Activated T-cell treated with anti-CD3 and anti-CD28 coated beads, Interleukin-2, amount 50 U/mL, for 48 hours (primary cell): ENCODE measurements at places on chromosomes 13 and 19.

GRCh38 chr13:110316196-110316595, 9.1 kb downstream of the COL4A2 start:
- DNase-seq: no peak

DNA sequence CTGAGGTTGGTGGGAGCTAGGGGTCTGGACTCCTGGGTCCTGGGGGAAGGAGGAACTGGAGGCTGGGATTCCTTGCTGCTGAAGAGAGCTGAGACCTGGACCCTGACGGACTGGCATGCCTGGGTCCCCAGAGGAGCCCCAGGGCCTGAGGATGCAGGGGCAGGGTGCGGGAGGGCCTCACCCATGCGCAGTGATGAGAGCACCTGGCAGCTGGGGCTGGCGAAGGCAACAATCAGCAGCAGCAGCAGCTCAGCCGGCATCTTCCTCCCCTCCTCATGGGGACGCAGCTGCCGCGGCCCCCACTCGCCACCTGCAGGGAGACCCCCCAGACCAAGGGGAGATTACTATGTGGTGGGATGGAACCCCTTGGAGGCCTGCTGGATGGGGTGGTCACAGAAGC, 4.5 kb downstream of the GRIK5 start:
- DNase-seq: no peak

GRCh38 chr19:9792206-9793070, 23.9 kb upstream of the ZNF846 start:
- peak; percentile 93 for DNase-seq

GRCh38 chr13:101283782-101284181, 132.5 kb downstream of the NALCN start:
- DNase-seq: no peak

GRCh38 chr19:7831452-7831851, 1.4 kb downstream of the EVI5L start:
- DNase-seq: no peak

GRCh38 chr13:40101708-40102359, 446.4 kb downstream of the COG6 start:
- DNase-seq: peak; percentile 73

- DNase-seq: no peak
Measured at GRCh38 chr13:73110814-73111213, 52.0 kb downstream of the KLF5 start.

DNA sequence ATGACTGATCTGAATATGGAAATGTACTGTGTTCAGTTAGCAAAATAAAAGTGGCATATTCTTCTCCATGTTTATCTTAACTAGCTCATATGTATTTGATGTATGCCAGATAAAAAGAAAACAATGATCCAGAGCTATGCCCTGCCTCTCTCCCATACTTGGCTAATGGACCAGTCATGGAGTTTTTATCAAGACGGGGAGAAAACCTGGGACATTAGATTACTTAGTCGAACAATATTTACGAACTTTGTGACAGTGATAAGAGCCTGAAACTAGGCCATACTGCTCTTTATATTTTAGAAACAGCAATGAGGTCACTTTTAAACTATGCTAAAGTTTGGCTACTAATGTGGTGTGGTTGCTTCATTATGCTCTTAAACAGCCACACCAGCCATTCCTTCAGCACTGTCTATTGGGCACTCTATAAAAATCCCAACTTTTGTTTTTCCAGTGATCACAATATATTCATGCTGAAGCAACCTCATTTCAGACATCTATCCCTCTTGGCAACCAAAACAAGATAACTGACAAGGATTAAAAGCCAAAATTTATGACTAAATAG, 265.0 kb downstream of the FGF14 start:
- DNase-seq: no peak
